ENCODE measurements at places on chromosomes 1 and 21. TPM values are rescaled to one million over a fixed set of nuclear protein-coding genes. Genes with fewer than 3 reads are reported as not detected.

KRTAP12-2 gene
- total RNA-seq: not detected

ACAP3 gene
- 55.1 TPM for total RNA-seq

APP gene
- total RNA-seq: 61.3 TPM

SPRR2A gene
- total RNA-seq: not detected

ALX3 gene
- total RNA-seq: not detected

AZIN2 gene
- 1.1 TPM for total RNA-seq

OR6P1 gene
- total RNA-seq: not detected

RYR2 gene
- total RNA-seq: not detected

VSIG8 gene
- total RNA-seq: not detected

IL19 gene
- not detected for total RNA-seq

FCRL1 gene
- not detected for total RNA-seq

GBP6 gene
- total RNA-seq: 0.65 TPM

MTF1 gene
- 35.3 TPM for total RNA-seq

WDR64 gene
- total RNA-seq: not detected

SFN gene
- total RNA-seq: 0.78 TPM

SUSD4 gene
- total RNA-seq: not detected

COL9A2 gene
- 22.3 TPM for total RNA-seq

NCAM2 gene
- total RNA-seq: not detected

CFAP141 gene
- total RNA-seq: not detected

ENAH gene
- total RNA-seq: 0.05 TPM

OR2T35 gene
- total RNA-seq: not detected

CD1E gene
- total RNA-seq: not detected

CELA3B gene
- total RNA-seq: not detected

KRTAP13-2 gene
- total RNA-seq: not detected

EVA1B gene
- total RNA-seq: 10.9 TPM

CACNA1S gene
- total RNA-seq: not detected

CDCA8 gene
- 33.5 TPM for total RNA-seq

OR6K3 gene
- total RNA-seq: not detected

ALDH4A1 gene
- total RNA-seq: 4.4 TPM

FCER1G gene
- total RNA-seq: 0.93 TPM

C1orf226 gene
- total RNA-seq: not detected

USH2A gene
- total RNA-seq: not detected

ZNHIT6 gene
- total RNA-seq: 24.6 TPM

FAM177B gene
- total RNA-seq: not detected

FMOD gene
- 4.1 TPM for total RNA-seq

DDAH1 gene
- not detected for total RNA-seq

AIRE gene
- not detected for total RNA-seq

RXFP4 gene
- total RNA-seq: 0.16 TPM

PSMD4 gene
- 285 TPM for total RNA-seq

S100A14 gene
- total RNA-seq: 0.16 TPM

BARHL2 gene
- total RNA-seq: not detected

HNRNPCL4 gene
- total RNA-seq: not detected

S100A16 gene
- not detected for total RNA-seq

PLA2G2C gene
- 0.44 TPM for total RNA-seq

NUDC gene
- total RNA-seq: 151 TPM

CDK18 gene
- 0.21 TPM for total RNA-seq

OSCP1 gene
- 0.96 TPM for total RNA-seq

HAO2 gene
- not detected for total RNA-seq

PDE9A gene
- total RNA-seq: 9.6 TPM

GSTM1 gene
- 77.4 TPM for total RNA-seq

FMO1 gene
- not detected for total RNA-seq

VWA1 gene
- 5.5 TPM for total RNA-seq

ANGPTL3 gene
- not detected for total RNA-seq

ARHGEF19 gene
- 11.2 TPM for total RNA-seq

CLCA4 gene
- total RNA-seq: not detected

TSPAN2 gene
- total RNA-seq: 0.34 TPM

MIS18A gene
- total RNA-seq: 27.5 TPM

NEXN gene
- 0.24 TPM for total RNA-seq

DOCK7 gene
- total RNA-seq: 13.6 TPM

CHIA gene
- not detected for total RNA-seq
